ENCODE measurements at places on chromosomes 7 and 10.

- peak; percentile 16 for DNase-seq
Observed at GRCh38 chr10:65838811-65839210, 1087.0 kb upstream of the LRRTM3 start.

- DNase-seq: no peak
Observed at GRCh38 chr7:92783260-92784201, 52.8 kb downstream of the CDK6 start.

GRCh38 chr7:138396251-138397070 lies 63.6 kb upstream of the TRIM24 start:
- DNase-seq: peak; percentile 92

GRCh38 chr10:93412801-93413200 lies 69.3 kb downstream of the MYOF start:
- DNase-seq: no peak

DNA sequence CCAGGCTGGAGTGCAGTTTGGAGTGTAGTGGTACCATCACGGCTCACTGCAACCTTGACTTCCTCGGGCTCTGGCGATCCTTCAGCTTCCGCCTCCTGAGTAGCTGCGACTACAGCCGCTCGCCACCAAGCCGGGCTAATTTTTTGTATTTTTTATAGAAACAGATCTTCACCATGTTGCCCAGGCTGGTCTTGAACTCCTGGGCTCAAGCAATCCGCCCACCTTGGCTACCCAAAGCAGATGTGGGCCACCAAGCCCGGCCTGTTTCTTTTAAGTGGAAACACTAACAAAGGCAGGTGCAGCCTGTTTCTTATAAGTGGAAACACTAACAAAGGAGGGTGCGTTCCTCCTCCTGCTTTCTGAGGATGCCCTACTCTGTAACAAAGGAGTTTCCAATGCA lies 18.2 kb downstream of the PRF1 start:
- DNase-seq: no peak

GRCh38 chr7:49112647-49113046 lies 188.3 kb downstream of the CDC14C start:
- no peak for DNase-seq

DNA sequence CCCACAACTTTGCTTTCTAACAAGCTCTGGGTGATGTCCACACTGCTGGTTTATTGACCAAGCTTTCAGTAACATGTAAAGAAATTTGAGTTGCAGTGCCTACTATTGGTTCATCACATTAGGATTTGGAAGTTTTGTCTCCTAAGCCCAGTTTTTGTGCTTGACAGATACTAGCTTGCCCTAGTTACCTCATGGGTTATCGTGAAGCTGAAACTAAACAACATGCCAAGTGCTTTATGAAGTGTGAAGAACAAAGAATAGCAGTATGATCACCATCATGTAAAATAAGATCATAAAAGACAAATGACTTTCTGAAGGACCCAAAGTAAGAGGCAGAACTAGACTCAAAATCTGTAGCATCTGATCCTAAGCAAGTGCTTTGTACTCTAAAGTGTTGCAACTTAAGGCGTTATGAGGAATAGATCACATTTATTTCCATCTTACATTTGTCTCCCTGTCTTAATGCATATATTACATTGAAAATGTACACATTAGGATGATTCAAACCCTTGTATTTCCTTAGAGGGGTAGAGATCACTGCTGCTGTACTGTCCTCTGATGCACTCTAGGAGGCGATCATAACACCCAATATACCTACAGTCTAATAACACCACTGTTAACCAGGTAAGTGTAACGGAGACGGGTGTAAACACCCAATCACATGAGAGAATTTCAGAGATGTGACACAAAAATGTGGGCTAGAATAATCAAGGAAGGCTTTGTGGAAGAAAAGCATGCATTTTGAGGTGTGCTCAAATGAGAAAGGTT lies 71.3 kb downstream of the NRCAM start:
- DNase-seq: no peak

- peak; percentile 45 for DNase-seq
Observed at GRCh38 chr10:76086761-76087639, 655.6 kb downstream of the LRMDA start.

DNA sequence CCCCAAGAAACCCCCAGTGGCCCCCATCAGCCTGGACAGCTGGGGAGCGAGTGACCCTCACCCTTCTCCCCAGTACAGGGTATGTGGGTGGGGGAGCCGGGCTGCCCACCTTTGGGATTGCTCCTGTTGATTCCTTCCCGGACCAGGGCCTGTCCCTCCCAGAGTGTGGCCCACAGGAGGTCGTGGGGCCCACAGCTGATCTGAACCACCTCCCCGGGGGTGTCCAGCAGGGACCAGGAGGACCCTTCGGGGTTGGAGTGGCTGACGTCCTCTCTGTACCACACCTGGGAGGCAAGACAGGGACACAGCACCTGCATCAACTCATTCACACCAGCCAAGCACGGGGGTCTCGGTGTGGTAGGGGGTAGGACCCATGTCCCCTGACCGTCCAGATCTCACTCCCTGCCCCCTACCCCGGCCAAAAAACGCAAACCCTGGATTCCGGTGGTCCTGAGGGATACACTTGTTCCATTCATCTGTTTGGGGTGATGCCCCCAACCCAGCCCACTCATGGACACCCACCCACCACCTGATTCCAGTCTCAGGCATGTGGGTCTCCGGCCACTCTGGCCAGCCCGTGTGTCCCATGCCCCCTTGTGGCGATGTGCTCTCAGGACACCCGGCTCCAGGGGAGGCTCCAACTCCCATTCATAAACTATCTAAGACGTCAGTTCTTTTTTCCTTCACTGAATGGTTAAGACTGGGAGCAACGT lies 10.9 kb downstream of the TECPR1 start:
- no peak for DNase-seq

GRCh38 chr10:4070184-4070583 lies 285.2 kb upstream of the KLF6 start:
- no peak for DNase-seq

GRCh38 chr7:144941127-144941526 lies 105.3 kb upstream of the TPK1 start:
- DNase-seq: no peak

- DNase-seq: no peak
Observed at GRCh38 chr7:116027786-116028185, 2.8 kb downstream of the TFEC start.

DNA sequence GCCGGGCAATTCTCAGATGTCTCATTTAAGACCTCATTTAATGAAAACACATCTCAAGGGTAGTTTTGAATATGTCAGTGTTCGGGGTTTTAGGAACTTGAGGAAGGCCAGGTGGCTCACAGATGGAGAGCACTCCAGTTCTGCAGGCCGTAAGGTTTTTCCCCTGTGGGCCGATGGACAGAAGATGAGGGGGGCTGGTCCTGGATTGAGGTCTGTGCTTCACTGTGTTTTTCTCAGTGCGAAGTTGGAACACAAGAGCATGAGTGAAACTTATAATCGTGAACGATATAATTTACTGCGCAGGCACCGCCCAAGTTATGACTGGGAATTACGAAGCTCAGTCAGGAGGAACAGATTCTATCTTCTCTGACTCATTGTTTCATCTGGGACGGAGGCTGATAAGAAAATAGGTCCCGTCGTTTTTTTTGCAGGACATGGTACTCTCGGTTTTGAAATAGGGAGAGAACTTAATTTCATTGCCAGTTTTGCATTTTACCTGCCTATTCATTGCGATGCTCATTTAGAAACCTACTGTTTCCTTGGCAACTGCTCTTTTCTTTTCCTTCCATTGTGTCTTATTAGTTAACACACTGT lies 591.0 kb upstream of the PFKP start:
- no peak for DNase-seq

DNA sequence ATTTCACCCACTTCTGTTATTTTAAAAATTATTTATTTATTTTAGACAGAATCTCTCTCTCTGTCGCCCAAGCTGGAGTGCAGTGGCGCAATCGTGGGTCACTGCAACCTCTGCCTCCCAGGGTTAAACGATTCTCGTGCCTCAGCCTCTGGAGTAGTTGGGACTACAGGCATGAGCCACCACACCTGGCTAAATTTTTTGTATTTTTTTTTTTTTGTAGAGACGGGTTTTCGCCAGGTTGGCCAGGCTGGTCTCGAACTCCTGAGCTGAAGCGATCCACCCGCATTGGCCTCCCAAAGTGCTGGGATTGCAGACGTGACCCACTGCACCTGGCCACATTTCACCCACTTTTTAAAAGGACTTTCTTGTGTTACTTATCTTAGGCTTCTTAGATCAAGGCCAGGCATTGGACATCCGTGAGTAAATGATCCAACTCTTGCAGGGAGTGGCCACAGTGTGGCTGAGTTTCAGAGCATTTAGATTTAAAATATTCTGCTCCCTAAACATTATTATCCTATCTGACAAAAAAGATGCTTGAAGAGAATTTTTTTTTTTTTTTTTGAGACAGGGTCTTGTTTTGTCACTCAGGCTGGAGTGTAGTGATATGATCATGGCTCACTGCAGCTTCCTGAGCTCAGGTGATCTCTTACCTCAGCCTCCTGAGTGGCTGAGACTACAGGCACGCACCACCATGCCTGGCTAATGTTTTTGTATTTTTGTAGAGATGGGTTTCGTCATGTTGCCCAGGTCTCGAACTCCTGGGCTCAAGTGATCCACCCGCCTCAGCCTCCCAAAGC lies 14.4 kb downstream of the SNX10 start:
- no peak for DNase-seq

DNA sequence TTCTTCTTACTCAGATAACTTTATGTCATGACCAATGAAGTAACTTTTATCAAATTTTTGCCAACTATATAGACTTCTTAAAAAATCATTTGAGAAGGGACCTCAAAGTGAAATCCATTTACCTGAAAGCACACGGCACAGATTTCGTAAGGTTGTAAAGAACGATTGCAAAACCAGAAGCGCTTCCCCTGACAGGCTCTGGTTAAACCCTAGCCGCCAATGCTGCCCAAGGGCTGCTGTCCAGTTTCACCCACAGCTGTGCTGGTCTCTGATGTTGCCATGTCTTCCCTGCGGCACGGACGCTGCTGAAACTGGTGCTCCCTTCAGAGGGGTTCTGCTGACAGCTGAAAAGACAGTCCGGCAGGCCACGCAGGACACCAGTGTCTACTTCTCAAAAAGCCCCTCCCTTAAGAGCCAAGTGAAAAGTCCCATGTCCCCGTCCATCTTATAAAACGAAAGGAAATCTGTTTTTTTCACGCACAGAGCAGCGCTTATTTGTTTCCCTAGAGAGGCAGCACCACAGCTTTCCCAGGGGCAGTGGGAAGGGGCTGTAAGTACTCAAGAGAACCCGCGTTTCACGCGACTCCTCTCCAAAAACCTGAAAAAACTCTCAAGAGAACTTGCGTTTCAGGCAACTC lies 32.5 kb downstream of the GNA12 start:
- DNase-seq: no peak

GRCh38 chr7:99557196-99557607 lies 1.2 kb upstream of the ZNF655 start:
- no peak for DNase-seq

GRCh38 chr10:122249991-122250750 lies 20.9 kb upstream of the BTBD16 start:
- no peak for DNase-seq

DNA sequence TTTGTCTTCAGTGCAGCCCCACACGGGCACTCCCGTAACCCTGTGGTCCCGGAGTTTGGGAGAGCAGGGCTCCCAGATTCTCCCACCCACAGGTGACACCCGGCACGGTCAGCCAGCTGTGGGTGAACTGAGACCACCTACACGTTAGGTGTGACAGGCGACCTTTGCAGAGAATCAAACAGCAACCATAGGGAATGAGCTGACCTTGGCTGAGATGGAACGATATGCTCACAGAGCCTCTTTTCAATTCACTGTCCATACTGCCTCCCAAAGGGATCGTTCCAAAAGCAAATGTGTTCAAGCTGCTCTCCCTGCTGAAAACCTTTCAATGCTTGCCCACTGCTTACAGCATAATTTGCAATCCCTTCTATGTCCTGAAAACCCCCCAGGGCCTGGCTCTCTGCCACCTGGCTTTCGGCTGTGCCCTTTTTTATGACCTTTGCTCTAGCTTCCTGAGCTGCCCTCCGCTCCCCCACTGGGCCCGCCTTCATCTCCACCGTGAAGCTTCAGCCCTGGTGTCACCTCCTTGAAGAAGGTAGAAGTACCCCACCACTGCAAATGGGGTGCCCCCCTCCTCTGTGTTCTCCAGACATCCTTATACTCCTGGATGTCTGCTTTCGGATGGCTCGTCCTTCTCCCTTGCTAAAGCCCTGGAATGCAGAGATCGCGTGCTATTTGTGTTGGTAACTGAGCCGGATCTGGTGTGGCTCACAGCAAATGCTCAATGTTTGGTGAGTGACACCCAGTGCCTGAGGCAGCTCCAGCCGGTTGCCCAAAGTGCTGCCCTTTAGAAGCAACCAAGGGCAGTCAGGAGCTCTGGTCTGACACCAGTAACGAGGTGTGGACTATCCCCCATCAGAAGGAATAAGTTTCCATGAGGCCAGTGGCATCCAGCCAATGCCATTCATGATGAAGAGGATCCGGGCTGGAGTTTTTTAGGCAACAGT lies 90.4 kb downstream of the KIAA1549 start:
- no peak for DNase-seq

- DNase-seq: no peak
Observed at GRCh38 chr7:46756256-46756655, 825.7 kb downstream of the TNS3 start.

Measured in kidney epithelial cell (primary cell).